ENCODE measurements at places on chromosomes 1 and 21.

- DNase-seq = no peak
These were observed 127.8 kb downstream of the MACF1 start for GRCh38 chr1:39332291-39332690.

GRCh38 chr1:8462371-8462892, 144.5 kb downstream of the SLC45A1 start:
- DNase-seq = no peak

- DNase-seq = no peak
These were observed 1.3 kb upstream of the XKR8 start for GRCh38 chr1:27958513-27958912.

DNA sequence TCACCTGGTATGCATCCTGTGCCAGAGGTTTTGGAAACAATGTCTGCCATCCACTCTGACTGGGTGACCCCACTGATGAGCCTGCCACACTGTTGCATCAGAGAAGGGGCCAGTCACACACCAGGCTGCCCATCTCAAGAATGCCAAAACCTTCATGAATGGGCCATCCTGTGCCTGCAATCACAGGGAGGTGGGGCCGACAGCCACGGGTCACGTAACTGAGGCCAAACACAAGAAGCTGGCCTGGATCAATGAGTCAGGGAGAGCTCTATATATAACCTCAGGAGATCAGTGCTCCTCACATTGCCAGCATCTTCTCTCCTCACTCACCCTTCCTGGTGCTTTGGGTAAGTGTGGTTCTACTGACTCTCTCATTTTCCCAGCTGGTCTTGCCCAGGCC, at the start of gene LORICRIN:
TSS of gene LORICRIN (plus strand) at position 301 of the 400 bp plus-strand sequence. CDS start 1,263 bp downstream, outside the sequence.
- no peak for DNase-seq

DNA sequence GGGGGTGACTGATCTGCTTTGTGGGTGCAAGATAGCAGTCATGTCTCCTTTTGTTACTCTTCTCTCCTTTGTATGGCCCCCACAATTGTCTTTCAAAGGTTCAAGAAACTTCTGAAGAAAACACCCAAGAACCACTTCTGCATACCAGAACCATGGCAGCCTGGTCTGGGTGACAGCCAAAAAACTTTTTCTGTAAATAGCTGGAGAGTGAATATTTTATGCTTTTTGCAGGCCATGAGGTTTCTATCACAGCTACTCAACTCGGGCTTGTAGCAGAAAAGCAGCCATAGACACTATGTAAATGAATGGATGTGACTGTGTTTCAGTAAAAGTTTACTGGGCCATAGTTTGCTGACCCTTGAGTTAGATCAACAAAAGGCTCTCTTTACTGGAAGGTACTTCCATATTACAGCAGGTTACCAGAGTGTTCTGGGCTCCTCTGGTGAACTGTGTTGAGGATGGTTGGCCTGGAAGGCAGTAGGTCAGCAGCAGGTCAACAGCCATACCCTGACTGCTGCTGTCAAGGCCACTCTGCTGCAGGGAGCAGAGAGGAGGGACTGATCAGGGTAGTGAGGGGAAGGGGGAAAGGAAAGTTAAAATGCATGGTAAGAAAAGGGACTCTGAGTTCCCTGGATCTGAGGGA, 116.4 kb downstream of the GDAP2 start:
- no peak for DNase-seq

DNA sequence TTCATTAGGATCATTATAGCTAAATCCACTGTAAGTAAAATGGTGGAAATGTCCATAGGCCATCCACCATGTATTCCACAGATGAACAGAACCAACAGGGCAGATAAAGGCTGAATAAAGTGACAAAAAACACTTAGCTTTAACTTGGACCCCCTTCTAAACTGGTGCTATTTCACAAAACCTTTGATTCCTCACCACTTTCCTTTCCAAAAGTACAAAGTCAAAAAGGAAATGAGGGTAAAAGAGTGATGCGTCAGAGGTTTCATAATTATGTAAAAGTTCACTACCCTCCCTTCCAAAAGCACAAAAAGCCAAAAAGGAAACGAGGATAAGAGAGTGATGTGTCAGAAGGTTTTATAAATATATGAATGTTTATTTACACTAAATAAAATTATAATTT, 172.2 kb downstream of the TBX15 start:
- no peak for DNase-seq
